ENCODE measurements at places on chromosomes 6 and 20.
A peak's percentile ranks its signal among the peaks of the same experiment; 100 is the strongest.

GRCh38 chr6:4964675-4965561 is 38.9 kb downstream of the RPP40 start:
- no peak for DNase-seq

GRCh38 chr6:143164565-143165105 is 103.9 kb downstream of the AIG1 start:
- DNase-seq, result no peak

DNA sequence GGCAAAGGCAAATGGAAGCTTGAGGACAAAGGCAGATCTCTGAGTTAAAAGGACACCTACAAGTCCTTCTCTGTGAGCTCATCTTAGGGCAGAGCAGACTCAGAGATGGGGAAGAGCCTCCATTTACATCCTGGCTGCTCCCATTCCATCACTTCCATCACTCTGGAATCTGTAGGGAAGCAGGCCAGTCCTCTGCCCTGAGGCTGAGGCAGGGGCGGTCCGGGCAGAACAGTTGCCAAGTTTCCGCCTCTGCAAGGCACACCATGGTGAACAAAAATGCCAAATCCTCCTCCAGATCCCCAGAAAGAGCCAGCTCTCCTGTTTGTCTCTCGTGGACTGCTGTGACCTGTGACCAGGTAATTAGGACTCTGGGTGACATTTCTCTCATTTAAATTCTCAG is 209.6 kb upstream of the SSTR4 start:
- DNase-seq, result no peak

GRCh38 chr6:166663568-166663967 is 36.5 kb upstream of the RPS6KA2 start:
- no peak for DNase-seq

DNA sequence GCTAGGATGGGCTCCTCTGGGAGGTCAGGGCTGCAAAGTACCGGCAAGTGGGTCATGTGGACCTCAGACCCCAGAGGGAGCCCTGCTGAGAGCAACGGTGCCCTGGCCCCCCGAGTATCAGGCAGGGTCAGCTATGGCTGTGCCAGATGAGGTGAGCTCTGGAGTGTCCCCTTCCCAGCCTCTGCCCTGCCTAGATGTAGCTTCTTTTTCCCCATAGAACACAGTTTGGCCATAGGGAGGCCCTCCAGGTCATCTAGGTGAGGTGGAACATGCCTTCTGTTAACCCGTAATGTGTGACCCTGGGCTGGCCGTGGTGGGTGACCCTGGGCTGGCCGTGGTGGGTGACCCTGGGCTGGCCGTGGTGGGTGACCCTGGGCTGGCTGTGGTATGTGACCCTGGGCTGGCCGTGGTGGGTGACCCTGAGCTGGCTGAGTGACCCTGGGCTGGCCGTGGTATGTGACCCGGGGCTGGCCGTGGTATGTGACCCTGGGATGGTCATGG is 21.2 kb upstream of the PCMTD2 start:
- no peak for DNase-seq

GRCh38 chr20:60101891-60102281 is 143.7 kb downstream of the CDH26 start:
- no peak for DNase-seq

GRCh38 chr20:53922901-53923314 is 147.5 kb downstream of the BCAS1 start:
- DNase-seq, result no peak

GRCh38 chr20:5550733-5551529 is 199.3 kb upstream of the SHLD1 start:
- DNase-seq, result no peak

DNA sequence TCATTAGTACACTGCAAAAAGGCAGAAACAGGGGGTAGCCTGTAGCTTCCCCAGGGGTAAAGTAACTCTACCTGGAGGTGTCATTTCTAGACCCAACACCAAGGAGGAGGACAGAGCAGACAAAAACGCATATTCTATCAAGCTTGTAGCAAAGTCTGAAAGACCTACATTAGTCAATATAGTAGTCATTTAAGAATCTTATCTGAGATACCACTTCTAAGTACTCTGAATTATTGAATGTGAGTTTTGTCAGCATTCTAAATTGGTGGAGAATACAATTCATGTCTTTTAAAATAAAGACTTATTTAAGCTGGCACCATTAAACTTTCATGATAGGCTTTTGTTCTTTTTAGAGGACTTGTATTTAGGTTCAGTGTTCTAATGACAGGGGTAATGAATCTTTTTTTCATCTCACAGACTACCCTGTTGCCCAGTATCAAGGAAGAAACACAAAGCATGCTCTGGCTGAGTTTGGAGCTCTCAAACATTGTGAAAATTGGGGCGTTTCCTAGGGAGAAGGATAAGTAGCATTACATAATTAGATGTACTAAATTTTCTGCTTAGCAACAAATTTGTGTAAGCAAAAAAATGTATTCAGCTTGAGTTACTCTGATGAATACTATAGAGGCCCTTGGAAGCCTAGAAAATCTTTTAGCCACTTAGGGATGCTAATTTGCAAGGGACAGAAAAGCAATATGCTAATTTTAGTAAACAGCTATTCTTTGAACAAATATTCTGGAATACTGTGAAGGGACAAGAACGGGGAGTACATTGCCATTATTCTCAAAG is 255.4 kb upstream of the HSF2 start:
- DNase-seq, result peak; percentile 4

DNA sequence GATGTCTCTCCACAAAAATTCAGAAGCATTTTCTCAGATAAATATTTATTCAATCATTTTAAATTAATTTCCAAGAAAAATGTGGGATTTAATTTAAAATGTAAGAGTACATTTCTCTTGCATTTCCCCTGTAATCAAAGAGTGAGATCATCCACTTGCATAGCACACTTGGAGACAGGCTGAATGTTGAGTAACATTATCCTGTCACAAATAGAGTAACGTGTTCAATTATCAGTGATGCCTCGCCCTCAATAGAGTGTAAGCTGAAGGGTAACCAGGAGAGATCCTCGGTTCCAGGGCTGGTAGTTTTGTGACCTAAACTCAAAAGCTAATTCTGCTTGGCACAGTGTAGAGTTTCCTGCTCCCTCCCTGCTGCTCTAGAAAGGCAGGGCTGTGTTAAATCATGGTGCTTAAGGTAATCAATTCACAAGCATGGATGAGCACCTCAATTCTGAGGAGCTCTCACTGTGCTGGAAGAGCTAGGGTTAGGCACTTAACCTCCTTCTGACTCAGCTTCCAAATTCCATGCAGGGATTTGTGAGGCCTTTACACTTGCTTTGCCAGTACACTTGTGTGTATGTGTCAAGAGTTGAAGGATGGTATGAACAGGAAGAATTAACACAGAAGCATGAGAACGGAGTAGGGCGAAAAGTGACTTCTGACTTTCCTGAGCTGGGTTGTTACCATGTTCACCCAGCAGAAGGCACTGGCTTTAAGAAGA is 56.6 kb downstream of the MMUT start:
- DNase-seq, result no peak

GRCh38 chr20:14491436-14491835 is 154.0 kb upstream of the FLRT3 start:
- no peak for DNase-seq

GRCh38 chr6:111566222-111566734 is 39.4 kb downstream of the TRAF3IP2 start:
- peak; percentile 59 for DNase-seq

DNA sequence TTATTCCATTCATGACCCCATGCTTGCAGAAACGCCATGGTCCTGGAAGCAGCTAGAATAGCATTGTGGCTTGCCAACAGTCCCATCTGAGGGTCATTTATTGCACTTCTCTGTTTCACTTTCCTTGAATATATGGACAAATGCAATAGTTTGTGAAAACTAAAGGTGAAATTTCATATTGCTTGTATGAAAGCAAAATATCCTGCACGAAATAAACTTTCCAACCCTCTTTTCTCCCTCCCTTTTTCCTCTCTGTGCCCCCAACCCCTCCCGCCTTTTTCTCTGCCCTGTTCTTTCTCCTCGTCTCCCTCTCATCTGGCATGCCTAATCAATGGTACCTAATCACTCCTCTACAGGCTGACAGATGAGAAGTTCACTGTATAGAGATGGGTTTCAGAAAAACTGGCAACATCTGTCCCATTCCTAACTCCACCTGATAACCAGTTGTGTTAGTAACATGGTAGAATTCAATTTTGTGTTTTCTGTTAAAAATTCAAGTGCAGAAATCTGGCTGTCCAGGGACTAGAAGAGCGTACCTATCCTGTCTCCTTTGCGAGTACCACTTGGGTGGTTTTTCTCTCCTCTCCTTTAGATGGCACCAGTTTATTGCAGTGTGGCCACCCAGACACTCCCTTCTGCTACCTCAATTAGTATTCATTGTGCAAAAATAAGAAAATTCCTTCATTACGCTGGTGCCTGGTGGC is 198.6 kb downstream of the FOXA2 start:
- DNase-seq, result peak; percentile 41

DNA sequence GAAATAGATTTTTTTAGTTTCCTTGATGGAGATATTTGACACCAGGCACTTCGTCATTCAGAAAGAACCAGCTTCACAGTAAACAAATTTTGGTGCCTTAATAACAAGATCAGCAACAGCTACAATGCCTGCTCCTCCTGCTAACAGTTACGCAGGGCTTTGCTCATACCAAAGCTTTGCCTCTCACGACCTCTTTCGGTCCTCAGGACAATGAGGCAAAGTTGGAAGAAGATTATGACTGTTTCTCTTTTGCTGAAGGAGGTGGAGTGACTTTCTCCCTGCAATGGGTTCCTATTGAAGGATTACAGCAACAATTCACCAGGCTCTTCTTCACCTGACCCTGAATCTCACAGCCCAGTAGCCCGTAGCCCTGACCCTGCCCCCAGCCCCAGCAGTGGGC is 440.1 kb downstream of the PREX1 start:
- DNase-seq, result no peak

DNA sequence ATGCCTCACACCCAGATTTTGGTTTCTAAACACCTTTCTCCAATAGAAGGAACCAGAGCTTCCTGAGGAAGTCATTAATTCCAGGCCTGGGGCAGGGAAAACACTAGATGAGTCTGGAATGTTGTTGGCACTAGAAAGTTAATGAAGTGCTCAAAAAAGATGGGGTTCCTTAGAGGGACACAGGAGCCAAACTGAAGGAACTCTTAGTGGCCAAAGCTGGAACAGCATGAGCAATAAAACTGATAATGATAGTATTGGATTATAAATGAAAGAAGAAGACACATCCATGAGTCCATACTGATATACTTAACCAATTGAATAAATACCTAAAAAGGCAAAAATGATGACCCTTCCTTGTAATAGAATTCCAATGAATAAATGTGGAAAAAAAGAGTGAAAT is 4.4 kb downstream of the IL20RA start:
- DNase-seq, result no peak

GRCh38 chr20:48706116-48706656 is 121.6 kb downstream of the PREX1 start:
- DNase-seq, result no peak

DNA sequence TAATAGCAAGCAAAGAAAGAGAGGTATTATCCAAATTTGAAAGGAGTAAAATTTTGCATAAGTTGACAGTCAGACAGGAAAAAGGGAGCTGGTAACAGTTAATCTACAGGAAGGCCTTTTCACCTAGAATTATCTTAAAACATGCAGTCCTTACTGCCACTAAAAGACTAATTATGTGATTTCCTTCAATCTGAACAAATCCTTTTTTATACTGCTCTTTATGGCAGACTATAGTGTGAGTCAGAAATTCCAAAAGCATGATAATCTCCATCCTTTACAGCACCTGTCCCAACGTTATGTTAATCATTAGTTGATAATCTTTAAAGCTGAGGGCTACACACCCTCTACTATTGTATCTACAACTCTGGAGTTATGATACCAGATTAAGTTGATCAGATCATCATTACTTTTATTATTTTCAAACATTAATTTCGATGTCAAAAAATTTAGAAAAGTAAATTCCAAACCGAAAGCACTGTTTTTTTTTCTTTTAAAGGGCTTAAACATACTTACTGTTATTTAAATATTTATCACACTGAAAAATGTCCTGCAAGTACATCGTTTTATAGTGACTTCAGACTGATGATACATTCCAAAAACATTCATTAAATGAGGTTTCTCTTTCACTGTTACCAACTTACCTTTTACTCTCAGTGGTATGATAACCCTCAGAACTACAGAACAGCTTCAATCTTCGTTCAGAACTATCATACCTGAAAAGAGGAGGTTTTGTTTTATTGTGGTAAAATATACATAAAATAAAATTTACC is 33.2 kb upstream of the AKAP7 start:
- DNase-seq, result no peak

DNA sequence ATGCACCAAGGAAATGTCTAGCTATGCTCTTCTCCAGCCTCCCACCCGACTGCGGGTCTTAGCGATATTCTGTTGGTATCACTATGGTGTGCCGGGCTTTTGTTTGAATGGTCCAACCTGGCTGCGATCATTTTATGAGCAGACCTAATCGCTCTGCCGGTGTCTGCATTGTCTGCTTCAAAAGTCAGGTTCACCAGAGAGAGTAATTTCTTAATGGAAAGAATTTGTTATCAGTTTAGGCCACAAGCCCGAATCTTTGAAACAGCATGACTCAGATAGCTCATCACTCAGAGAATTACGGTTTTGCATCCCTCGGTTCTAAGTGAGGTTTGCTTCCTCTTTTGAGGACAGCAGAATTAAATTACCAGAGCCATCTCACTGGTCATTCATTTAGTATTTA is 521.0 kb upstream of the ARID1B start:
- DNase-seq, result no peak

GRCh38 chr6:87935196-87935595 is 112.4 kb upstream of the SPACA1 start:
- no peak for DNase-seq

GRCh38 chr6:53792016-53792415 is 2.8 kb upstream of the LRRC1 start:
- no peak for DNase-seq

DNA sequence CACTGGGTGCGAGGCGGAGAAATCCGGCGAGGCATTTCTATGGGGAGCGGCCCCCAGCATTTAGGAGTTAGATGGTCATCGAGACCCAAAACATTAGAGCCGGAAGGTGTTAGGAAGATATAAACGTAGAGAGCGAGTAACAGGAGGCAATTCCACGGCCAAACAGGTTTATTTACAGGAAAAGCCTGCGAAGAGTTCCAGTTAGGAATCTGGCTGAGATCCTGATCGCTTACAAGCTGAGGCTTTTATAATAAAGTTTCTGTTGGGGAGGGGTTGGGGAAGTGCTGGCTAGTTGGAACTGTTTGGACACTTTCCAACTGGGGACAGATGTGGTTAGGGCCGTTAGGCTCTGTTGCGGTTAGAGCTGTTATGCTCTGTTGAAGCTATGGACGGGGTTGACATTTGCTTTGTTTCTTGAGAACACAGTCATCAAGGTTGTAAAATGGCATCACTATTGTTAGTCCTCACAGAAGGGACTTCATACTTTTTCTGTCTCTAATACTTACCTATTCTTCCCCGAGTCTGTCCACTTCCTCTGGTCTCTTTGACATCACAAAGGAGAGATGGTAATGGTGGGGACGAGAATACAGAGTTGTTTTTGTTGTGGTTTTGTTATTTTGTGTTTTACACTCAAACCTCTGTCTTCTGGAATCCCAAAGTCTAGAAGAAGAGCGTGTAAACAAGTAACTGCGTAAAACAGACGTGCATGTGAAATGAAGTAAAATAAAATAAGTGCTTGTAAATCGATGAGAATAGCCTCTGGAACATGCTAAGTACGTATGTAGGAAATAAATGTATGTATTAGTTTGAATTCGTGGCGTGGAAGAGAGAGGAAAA is 554 bp upstream of the ZSCAN31 start:
- DNase-seq, result no peak

- DNase-seq, result no peak
Observed at GRCh38 chr6:45432977-45433376, 55.2 kb upstream of the SUPT3H start.

GRCh38 chr20:44746367-44747165 is 901 bp downstream of the KCNK15 start:
- no peak for DNase-seq

GRCh38 chr6:133806382-133807140 is 82.4 kb upstream of the TCF21 start:
- DNase-seq, result no peak
